Stimulated activated CD8-positive, alpha-beta memory T cell treated with anti-CD3 and anti-CD28 coated beads, Interleukin-15, amount 100 ng/mL, for 48 hours (primary cell): ENCODE measurements at places on chromosomes 12 and 14.

DNA sequence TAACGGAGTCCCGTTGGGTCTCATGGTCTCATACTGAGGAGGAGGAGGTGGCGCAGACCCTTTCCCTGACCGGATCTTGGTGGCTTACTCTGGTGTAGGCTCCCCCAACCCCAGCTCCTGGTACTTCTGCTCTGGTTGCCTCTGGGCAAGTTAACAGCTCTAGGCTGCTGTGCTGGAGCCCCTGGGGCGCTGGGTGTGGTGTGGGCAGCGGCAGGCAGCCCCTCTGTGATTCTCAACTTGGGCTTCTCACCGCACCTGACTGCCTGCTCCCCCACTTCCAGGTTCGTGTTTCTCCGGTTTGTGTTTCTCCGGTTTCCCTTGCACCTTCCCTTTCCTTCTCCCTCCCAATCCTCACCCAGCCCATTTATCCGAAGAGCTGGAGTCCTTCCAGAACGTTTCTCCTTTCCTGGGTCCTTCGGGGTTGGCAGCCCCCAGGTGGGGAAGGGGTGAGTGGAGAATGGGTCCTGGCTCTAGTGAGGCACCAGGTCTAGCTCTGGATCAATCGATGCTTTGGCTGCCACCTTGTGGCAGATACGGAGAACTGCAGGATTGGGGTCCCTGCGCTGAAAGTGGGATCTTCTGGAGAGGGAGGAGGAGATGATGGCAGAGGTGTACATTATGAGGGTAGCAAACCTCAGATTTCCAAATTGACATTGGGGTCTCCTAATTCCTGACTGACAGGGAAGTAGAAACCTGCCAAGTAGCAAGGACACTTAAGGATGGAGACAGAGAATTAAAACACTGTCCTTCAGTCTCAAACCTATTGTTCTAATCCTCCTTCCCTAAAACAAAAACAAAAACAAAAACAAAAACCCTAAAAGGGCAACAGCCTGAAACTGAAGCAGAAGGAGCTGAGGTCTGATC, 8.3 kb downstream of the CISTR start:
- peak; percentile 23 for DNase-seq

- no peak for DNase-seq
These were observed 4.4 kb downstream of the TRMT61A start for GRCh38 chr14:103533137-103533998.

DNA sequence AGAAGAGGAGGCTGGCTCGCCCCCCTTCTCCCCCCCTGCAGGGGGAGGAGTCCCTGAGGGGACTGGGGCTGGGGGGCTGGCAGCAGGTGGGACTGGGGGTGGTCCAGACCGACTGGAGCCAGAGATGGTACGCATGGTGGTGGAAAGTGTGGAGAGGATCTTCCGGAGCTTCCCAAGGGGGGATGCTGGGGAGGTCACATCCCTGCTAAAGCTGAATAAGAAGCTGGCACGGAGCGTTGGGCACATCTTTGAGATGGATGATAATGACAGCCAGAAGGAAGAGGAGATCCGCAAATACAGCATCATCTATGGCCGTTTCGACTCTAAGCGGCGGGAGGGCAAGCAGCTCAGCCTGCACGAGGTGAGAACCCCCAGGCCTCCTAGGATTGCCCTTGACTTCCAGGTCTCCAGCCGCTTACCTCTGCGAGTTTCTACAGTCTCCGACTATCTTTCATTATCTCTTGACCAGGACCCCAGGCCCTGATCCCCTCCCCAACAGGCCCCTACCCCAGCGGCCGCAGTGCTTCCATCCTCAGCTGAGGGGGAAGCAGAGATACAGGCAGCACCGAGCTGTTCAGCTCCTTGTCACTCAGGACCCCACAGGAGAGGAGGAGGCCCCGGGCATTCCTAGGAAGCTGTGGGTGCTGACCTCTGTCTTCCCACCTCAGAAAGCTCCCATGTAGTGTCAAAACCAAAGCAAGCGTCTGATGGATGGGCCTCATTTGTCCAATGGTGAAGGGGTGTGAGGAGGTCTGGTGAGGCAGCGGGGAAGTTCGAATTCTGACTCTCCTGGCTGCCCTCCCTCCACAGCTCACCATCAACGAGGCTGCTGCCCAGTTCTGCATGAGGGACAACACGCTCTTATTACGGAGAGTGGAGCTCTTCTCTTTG, 3.0 kb downstream of the NAB2 start:
- no peak for DNase-seq

- no peak for DNase-seq
These were observed 25.4 kb upstream of the TESC start for GRCh38 chr12:117124421-117125271.

GRCh38 chr14:73027546-73027945, 640 bp upstream of the ZFYVE1 start:
- DNase-seq, result no peak

- no peak for DNase-seq
These were observed 249.5 kb upstream of the CLEC14A start for GRCh38 chr14:38505221-38505972.

DNA sequence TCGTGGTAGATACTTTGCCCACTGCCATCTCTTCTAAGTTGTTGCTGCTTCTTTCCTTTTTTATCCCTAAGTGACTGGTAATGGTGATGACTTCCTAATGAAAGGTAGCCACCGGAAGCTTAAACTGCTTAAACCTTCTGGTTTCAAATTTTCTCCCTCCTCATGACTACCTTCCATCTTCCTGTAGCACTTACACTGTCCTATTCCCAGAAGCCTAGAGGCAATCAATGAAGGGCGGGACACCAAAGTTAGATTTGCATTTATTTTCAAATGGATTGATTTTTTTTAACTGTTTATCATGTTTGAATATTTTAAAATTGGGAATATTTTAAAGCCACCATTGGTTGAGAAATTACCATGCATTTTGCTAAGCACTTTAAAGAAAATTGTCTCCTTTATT, 64.7 kb downstream of the MSRB3 start:
- no peak for DNase-seq

DNA sequence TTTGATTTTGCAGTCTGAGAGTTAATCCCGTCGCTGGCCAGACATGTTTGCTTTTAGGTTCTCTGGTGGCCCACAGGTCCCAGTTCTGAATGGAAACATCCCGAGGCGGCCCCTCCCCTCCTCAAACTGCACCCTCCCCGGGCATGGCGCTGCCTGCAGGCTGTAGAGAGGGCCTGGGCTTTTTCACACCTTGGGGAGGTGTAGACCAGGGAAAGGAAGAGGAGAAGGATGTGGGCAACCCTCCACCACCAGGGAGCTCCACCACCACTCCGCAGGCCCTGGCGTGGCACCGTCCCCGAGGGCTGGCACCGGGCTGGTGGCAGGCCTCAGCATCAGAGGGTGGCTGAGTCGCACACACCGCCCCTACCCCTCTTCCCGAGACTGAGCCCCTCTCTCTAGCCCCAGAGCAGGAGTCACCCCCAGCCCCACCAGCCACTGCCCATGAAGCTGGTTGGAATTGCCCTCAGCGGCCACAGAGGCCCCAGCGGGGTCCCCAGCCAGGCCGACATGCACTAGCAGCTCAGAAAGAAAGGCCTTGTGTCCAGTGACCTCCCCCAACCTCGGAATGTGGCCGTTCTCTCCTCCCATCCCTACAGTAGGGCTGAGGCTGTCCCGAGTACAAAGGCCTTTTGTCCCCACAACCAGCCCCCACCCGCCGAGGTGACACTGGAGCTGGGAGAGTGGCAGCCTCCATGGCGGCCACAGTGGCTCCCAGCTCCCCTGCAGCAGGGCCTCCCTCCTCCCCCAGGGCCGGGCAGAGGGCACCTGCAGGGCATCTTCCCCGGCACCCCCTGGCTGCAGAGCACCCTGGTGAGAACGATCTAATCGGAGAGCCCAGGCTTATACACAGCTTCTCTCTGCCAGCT, 23.5 kb upstream of the INF2 start:
- DNase-seq, result no peak

GRCh38 chr12:102504871-102505270, 24.5 kb upstream of the IGF1 start:
- no peak for DNase-seq

GRCh38 chr14:100850841-100851585, 25.1 kb downstream of the MEG3 start:
- peak; percentile 64 for DNase-seq

GRCh38 chr14:94827711-94828447, 58.0 kb upstream of the GSC start:
- DNase-seq, result no peak

DNA sequence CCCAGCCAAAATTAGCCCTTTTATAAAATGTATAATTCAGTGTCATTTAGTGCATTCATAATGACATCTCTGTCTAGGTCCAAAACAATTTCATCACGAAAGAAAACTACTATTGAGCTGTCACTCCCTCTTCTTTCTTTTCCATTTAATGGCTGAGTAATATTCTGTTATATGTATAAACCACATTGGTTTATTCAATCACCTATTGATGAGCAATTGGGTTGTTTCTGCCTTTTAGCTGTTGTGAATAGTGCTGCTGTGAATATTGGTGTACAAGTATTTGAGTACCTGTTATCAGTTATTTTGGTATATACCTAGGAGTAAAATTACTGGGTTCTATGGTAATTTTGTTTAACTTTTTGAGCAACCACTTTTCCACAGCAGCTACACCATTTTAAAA, 7.2 kb downstream of the DNM1L start:
- no peak for DNase-seq

- no peak for DNase-seq
These were observed 610 bp downstream of the VSIG10 start for GRCh38 chr12:118103201-118103600.

- no peak for DNase-seq
These were observed 96.1 kb downstream of the PPHLN1 start for GRCh38 chr12:42421844-42422779.

DNA sequence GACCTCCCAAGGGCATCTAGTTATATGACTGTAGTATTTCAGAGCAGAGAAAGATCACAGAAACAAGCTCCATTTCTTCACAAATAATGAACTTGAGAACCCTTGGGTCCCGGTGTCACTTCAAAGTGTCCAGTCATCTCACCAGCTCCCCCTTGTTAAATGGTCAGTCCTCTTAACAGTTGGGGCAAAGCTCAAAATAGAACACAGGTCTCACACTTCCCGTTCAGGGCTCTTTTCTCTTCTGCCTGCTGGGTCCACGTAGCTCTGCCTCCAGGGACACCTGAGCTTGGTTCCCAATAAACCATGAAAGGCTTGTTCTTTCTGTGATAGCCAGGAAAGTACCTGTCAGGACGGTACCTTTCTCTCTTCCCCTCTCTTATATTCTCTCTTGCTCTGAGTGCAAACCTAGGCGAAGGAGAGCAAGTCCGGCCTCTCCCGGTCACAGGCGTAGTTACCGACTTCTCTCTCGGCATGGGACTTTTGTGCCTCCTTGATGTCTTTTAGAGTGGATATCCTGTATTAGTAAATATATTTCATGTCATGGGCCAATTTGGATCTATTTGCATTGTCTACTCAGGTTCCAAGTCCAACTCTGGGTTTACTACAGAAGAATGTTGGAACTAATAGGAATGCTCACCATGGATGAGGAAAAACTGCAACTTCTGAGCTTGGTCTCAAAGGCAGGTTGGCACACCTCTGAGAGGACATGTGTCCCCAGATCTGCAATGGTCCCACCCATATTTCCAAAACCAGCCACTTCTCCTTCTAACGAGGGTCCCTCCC, 118.8 kb upstream of the PARP11 start:
- no peak for DNase-seq

GRCh38 chr12:130832561-130833209, 6.4 kb downstream of the STX2 start:
- no peak for DNase-seq

GRCh38 chr12:94198469-94198868, 50.1 kb downstream of the PLXNC1 start:
- no peak for DNase-seq

DNA sequence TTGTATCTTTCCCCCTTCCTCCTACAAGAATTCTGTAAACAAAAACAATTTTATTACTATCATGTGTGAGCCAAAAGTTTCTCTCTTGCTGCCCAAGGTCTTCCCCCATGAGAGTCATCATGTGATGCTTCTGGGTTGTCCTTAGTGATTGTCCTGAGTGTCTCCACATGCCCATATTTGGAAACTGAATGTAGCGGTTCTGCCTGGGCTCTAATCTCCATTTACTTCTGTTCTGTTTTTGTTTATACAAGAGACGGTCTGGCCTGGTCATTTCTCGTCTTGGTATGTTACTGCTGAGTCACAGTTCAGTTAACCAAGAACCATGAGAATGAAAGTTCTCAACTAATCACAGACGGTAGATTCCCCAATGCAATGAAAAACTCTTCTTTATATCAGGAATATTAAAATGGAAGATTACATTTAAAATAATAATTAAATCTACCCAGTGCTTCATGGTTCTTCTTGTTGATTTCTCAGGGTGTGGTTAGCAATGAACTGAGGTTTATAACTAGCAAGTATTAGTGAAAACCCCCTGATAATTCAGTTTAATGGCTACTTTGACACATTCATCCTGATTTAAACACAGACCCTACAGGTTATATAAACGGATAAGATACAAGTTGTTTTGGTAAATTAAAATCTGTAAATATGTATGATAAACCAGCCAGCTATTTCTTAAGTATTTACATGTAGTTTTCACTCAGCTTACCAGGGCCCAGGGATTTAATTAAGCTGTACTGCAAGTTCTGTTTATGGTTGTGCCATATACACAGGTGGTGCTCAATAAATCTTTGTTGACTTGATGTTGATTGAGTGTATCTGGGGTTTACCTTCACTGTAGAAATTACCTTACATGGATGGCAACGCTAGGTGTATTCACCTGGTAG, 81.1 kb downstream of the PELI2 start:
- DNase-seq, result no peak

DNA sequence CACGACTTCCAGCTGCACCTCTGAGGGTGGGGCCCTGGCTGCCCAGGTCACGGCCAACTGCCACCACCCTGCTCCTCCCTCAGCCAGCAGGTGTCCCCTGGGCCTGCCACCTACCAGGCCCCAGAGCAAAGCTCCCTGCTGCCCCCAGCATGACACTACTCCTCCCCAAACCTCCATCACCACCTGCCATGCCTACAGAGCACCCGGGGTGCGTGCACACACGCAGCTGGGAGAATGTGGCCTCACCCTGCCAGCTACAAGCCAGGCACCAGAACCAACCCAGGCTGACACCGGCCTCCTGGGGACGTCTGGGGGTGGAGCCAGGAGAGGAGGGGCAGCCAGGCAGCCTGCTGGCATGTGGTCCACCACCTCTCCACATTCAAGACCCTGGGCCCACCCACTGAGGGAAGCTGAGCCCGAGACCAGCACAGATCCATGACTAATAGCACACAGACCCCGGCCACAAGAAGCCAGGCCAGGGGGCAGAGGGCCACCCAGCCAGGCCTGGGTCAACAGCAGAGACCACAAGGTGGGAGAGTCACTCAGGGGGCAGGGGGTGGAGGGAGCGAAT, 3.4 kb downstream of the JAG2 start:
- DNase-seq, result no peak

DNA sequence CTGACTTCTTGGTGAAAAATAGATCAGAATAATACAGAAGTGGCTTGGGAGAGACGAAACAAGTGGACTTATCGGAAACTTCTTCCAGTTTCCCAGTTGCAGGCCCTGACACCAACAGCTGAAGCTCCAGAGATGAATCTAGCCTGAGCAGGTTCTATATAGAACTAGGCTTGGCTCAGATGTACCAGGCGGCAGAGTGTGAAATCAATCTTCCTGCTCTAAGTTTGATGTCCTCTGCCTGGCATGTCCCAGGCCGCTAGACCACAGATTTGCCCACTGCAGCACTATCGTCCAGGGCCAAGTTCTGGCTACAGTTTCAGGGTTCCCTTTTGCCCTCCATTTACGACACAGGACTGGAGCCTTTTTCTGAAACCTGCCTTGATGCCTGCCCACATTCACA, 91.3 kb upstream of the PLEKHA5 start:
- DNase-seq, result no peak

GRCh38 chr14:69865701-69866365, 13.4 kb upstream of the SMOC1 start:
- DNase-seq, result no peak
